ENCODE measurements at places on chromosomes 2 and 18.

- H3K27me3 ChIP-seq: no peaks in the 10 kb centered on the region
- H3K27ac ChIP-seq: no peak overlapping the region
- DNase-seq: peak; percentile 21
- no peak overlapping the region for H3K4me3 ChIP-seq
These were observed 34.2 kb upstream of the MLPH start for GRCh38 chr2:237452861-237453260.

GRCh38 chr2:80112790-80113189, 191.8 kb downstream of the LRRTM1 start:
- H3K4me1 ChIP-seq: no peaks in the 10 kb centered on the region
- H3K4me3 ChIP-seq: no peak overlapping the region
- H3K27ac ChIP-seq: no peak overlapping the region
- H3K36me3 ChIP-seq: no peaks in the 10 kb centered on the region
- no peak for DNase-seq
- no peaks in the 10 kb centered on the region for H3K27me3 ChIP-seq

- peaks cover 51% of the 10 kb centered on the region for H3K4me1 ChIP-seq
- no peak overlapping the region for H3K27ac ChIP-seq
- H3K27me3 ChIP-seq: no peaks in the 10 kb centered on the region
These were observed 158.8 kb upstream of the SLC39A10 start for GRCh38 chr2:195498176-195498575.

DNA sequence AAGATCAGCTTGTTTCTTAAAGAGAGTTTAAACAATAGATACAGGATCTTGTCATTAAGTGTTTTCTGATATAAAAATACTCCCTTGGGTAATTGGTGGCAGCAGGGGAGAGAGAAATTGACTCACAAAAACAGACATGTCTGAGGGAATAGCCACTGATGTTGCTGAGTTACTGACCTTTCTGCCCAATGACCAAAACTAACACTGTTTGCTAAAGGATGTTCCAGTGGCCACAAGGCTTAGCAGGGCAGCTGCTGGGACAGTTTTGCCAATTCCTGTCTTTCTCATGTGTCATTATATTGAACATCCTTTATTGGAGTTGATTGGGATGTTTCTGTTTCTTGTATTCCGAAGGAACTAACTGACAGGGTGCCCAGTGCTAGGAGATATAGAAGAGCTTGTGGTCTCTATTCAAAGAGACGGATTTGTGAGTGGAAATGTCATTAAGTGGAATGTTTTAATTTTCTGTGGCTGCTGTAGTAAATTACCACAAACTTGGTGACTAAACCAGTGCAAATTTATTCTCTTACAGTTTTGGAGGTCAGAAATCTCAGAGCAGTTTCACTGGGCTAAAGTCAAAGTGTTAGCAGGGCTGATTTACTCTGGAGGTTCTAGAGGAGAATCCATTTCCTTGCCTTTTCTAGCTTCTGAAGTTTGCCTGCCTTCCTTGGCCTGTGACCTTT, 124.8 kb upstream of the RMDN2 start:
- H3K36me3 ChIP-seq: no peaks in the 10 kb centered on the region
- peaks cover 11% of the 10 kb centered on the region for H3K4me1 ChIP-seq
- no peaks in the 10 kb centered on the region for H3K27me3 ChIP-seq
- no peak overlapping the region for H3K27ac ChIP-seq

DNA sequence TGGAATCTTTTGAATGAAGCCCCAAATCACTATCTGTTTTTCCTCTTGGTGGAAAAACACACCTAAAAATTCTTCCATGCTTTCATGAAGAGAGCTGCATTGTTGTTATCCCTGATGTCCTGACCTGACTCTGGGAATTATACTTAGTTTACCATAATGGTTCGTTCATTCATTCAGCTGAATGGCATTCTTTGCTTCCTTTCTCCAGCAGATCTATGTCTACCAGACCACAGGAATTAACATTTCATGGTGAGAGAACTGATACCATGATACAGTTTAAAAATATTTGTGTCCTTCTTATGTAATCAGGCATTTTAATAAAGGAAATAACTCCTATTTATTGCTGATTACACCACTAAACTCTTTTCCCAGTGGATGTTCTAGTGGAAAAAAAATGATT, 11.1 kb upstream of the SLC4A10 start:
- H3K4me3 ChIP-seq: no peak overlapping the region
- no peaks in the 10 kb centered on the region for H3K36me3 ChIP-seq
- DNase-seq: no peak

- no peak overlapping the region for H3K27ac ChIP-seq
- peaks cover 18% of the 10 kb centered on the region for H3K27me3 ChIP-seq
- H3K4me3 ChIP-seq: no peak overlapping the region
- no peaks in the 10 kb centered on the region for H3K36me3 ChIP-seq
- no peaks in the 10 kb centered on the region for H3K4me1 ChIP-seq
- peak; percentile 82 for DNase-seq
These were observed 187.5 kb downstream of the TWIST2 start for GRCh38 chr2:239035361-239035814.

DNA sequence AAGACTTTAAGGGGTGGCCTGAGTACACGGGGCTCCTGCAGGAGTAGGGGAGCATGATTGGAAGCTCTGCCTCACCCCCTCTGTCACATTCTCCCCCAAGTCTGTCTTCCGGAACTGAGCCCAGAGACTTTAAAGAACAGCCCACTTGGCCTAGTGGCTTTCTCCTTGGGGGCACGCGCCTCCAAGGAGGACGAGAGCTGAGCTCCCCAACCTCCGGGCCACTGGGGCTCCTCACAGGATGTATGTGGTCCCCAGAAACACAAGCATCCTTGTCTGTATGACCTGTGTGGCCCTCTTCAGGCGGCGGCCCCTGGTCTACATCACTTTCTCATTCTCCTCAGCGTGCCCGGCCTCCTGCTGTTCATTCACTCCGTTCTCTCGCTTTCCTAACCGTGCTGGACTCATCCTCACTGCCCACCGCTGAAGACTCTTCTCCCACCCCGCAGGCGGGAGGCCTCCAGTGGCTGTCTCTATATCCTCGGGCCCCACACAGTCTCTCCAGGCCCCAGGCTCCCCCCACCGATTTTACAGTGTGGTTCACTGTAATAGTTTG, 23.7 kb downstream of the KCNF1 start:
- H3K36me3 ChIP-seq: no peaks in the 10 kb centered on the region
- H3K4me3 ChIP-seq: no peak overlapping the region
- DNase-seq: no peak
- H3K27ac ChIP-seq: no peak overlapping the region

DNA sequence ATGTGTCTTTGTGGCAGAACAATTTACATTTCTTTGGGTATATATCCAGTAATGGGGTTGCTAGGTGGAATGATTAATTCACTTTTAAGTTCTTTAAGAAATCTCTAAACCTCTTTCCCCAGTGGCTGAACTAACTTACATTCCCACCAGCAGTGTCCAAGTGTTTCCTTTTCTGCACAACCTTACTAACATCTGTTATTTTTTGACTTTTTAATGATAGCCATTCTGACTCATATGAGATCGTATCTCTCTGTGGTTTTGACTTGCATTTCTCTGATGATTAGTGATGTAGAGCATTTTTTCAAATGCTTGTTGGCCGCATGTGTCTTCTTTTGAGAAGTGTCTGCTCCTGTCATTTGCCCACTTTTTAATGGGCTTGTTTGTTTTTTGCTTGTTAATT, 43.1 kb upstream of the PTH2R start:
- H3K27me3 ChIP-seq: peaks cover 4% of the 10 kb centered on the region
- H3K4me3 ChIP-seq: no peak overlapping the region
- H3K36me3 ChIP-seq: peaks cover 17% of the 10 kb centered on the region
- no peak overlapping the region for H3K27ac ChIP-seq
- DNase-seq: no peak
- H3K4me1 ChIP-seq: peaks cover 6% of the 10 kb centered on the region

DNA sequence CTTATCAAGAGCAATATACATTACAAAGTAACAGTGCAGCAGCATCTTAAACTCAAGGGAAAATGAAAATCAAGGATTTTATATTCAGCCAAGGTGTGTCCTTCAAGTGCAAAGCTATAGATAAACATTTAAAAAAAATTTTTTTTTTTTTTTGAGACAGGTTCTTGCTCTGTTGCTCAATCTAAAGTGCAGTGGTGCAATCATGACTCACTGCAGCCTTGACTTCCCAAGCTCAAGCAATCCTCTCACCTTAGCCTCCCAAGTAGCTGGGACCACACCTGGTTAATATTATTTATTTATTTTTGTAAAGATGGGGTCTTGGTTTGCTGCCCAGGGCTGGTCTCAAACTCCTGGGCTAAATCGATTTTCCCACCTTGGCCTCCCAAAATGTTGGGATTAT, 9.0 kb downstream of the CDKL4 start:
- no peak overlapping the region for H3K27ac ChIP-seq
- no peak overlapping the region for H3K4me3 ChIP-seq
- H3K36me3 ChIP-seq: no peaks in the 10 kb centered on the region
- no peaks in the 10 kb centered on the region for H3K27me3 ChIP-seq
- peaks cover 4% of the 10 kb centered on the region for H3K4me1 ChIP-seq

DNA sequence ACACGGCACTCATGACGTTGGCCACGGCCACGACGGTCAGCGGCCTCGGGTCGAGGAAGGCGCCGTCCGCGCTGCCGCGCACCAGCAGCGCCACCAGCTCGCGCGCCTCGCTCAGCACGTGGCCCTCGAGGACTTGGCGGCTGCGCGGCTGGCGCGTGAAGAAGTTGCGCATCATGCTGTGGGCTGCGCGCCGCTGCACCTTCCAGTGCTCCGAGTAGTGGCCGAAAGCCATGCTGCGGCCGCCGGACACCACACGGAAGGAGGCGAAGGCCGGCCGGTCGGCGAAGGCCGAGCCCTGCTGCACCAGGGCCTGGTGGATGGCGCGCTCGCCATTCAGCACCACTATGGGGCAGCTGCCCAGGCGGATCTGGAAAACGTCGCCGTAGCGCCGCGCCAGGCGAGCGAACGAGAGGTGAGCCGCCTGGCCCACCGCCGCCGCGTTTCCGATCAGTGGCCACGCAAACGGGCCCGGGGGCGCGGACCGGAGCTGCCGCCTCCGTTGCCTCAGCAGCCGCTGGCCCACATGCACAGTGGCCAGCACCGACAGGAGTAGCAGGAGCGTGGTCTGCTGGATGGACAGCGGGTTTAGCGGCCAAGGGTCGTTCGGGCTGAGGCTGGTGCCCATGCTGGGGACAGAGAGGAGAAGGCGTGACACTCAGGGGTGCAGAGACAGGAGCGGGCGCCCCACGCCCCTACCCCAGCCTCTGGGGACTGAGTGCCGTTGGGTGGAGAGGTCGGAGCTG, 1.0 kb downstream of the CYP1B1 start:
- H3K27me3 ChIP-seq: peaks cover 66% of the 10 kb centered on the region
- peak overlapping the region; percentile 83 for H3K27ac ChIP-seq
- H3K36me3 ChIP-seq: peaks cover 22% of the 10 kb centered on the region
- peak; percentile 52 for DNase-seq
- H3K4me3 ChIP-seq: peak overlapping the region; percentile 80

DNA sequence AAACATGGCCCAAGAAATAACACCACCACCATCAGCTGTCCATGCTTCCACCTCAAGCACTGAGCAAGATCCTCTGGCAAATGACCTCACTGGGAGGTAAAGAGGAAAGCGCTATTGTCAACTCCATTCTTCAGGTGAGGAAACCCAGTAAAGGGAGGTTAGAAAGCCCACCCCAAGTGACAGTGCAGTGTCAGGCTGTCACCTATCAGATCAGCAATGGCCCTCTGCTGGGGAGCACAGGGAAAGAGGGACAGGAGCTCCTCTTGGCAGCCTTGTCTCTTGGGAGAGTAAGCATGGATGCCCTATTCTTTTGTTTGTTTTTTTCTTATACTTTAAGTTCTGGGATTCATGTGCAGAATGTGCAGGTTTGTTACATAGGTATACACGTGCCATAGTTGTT, 104.3 kb upstream of the DAPL1 start:
- H3K4me1 ChIP-seq: no peaks in the 10 kb centered on the region
- DNase-seq: no peak
- H3K27ac ChIP-seq: no peak overlapping the region
- peaks cover 13% of the 10 kb centered on the region for H3K27me3 ChIP-seq
- H3K36me3 ChIP-seq: no peaks in the 10 kb centered on the region
- H3K4me3 ChIP-seq: no peak overlapping the region

GRCh38 chr18:49247781-49248180, 212.7 kb downstream of the DYM start:
- H3K36me3 ChIP-seq: peaks cover 78% of the 10 kb centered on the region
- no peak overlapping the region for H3K27ac ChIP-seq
- H3K27me3 ChIP-seq: no peaks in the 10 kb centered on the region
- DNase-seq: no peak

GRCh38 chr2:113967272-113967671, 77.4 kb downstream of the ACTR3 start:
- no peak for DNase-seq
- H3K27ac ChIP-seq: peak overlapping the region; percentile 68
- H3K27me3 ChIP-seq: no peaks in the 10 kb centered on the region
- peaks cover 27% of the 10 kb centered on the region for H3K4me1 ChIP-seq
- no peak overlapping the region for H3K4me3 ChIP-seq
- H3K36me3 ChIP-seq: peaks cover 66% of the 10 kb centered on the region

- no peak overlapping the region for H3K27ac ChIP-seq
- peaks cover 5% of the 10 kb centered on the region for H3K4me1 ChIP-seq
- no peak overlapping the region for H3K4me3 ChIP-seq
- H3K27me3 ChIP-seq: no peaks in the 10 kb centered on the region
- DNase-seq: no peak
These were observed 50.4 kb downstream of the EML6 start for GRCh38 chr2:54773838-54774237.

- no peak for DNase-seq
- peaks cover 56% of the 10 kb centered on the region for H3K4me1 ChIP-seq
- peaks cover 6% of the 10 kb centered on the region for H3K27me3 ChIP-seq
These were observed 72.1 kb downstream of the CABLES1 start for GRCh38 chr18:23207191-23207955.

- no peaks in the 10 kb centered on the region for H3K4me1 ChIP-seq
- no peak for DNase-seq
- no peak overlapping the region for H3K27ac ChIP-seq
- H3K4me3 ChIP-seq: no peak overlapping the region
These were observed 321.6 kb downstream of the STK39 start for GRCh38 chr2:167925758-167926157.

DNA sequence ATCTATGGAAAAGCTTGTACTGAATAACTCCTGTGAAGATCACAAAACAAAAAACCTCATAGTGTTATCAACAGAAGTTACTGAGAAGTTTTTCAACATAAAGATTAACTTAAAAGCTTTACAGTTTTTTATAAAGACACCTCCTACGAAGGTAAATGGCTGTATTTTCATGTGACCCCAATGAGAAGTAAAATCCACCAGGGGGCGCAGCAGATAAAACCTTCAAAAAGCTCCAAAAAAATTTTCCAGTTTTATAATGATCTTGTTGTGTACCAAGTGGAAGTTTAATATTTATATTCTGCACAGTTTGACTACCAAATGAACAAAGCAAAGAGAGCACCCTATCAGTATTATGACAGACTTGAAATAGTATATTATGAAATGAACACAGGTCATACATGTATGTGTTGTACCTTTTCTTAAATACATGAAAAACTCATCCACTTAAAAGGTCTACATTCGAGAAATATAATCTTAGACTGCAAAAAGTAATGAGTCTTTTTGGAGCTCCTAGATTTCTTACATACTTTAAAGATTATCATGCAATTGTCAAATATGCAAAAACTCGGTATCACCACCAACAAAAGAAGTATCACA, 38.5 kb downstream of the PNO1 start:
- DNase-seq: no peak
- no peak overlapping the region for H3K4me3 ChIP-seq
- H3K4me1 ChIP-seq: peaks cover 64% of the 10 kb centered on the region
- no peaks in the 10 kb centered on the region for H3K27me3 ChIP-seq
- H3K36me3 ChIP-seq: peaks cover 24% of the 10 kb centered on the region
